ENCODE measurements at places on chromosomes 5 and 9.

GRCh38 chr5:147234239-147234824, 494 bp upstream of the STK32A start:
- no peak for DNase-seq

- no peak for DNase-seq
These were observed 4.1 kb downstream of the SLC31A2 start for GRCh38 chr9:113154946-113155345.

- DNase-seq, result no peak
These were observed 15.1 kb downstream of the TEK start for GRCh38 chr9:27124151-27124550.

DNA sequence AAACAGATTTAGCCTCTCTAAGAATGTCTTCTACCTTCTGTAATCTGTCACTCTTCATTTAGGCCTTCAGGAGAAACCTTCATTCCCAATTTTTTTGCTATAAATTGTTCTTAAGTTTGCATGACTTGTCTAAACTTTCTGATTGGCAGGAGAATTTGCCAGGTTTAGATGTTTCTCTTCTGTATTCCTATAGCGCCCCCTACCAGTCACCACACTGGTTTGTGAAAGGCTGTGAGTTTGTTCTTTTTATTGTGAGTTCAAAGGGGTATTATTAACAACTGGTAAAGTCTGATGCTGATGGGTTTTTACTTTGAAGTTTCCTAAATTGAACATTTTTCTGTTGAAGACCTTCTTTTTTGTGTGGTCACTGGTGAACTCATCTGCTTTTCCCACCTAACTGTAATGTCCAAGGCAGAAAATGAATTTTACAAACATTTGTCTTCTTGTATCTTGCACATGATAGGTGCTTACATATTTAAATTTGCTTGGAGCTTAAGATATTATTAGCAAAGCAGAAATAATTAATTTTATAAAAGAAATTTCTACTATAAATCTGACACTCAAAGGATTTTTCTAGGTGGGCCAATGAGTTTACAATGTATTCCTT, 18.4 kb upstream of the F2RL2 start:
- no peak for DNase-seq

DNA sequence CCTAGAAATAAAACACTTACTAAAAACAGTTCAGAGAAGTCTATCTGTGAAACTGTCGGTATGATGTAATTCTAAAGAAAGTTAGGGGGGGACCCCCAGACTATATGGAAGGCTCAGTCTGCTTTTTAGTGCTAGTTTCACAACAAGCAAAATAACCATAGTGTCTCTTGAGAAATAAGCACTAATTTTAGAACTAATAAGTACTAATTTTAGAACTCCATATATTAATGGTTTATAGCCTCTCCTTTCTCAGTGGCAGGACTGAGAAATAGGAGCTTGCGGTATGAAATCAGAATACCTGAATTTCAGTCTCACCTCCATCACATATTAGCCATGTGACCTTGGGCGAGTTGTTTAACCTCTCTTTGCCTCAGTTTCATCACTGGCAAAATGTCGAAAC, 1.4 kb upstream of the PHF24 start:
- DNase-seq, result no peak

- DNase-seq, result no peak
These were observed 48.7 kb downstream of the CAMSAP1 start for GRCh38 chr9:135858491-135859185.

GRCh38 chr5:16742938-16743337, 126.1 kb upstream of the RETREG1 start:
- no peak for DNase-seq

- DNase-seq, result no peak
These were observed 3.4 kb downstream of the SLC6A19 start for GRCh38 chr5:1204693-1205242.

DNA sequence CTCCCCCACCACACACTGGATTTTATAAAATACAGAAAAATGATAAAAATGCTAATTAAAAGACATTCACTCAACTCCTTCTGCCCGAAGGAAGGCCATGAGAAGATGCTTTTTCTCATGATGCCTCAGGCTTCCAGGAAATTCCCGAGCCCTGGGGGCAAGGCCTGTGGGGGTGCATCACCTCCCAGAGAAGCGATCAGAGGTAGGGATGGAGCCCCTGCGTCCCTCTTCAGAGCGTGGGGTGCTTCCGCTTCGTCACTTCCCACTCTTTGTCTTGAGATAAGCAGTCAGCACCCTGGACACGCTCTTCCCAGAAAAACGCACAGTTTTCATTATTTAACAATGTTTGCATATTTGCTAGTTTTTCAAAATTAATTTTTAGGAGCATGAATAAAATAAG, 33.3 kb upstream of the SH3PXD2B start:
- DNase-seq, result no peak

DNA sequence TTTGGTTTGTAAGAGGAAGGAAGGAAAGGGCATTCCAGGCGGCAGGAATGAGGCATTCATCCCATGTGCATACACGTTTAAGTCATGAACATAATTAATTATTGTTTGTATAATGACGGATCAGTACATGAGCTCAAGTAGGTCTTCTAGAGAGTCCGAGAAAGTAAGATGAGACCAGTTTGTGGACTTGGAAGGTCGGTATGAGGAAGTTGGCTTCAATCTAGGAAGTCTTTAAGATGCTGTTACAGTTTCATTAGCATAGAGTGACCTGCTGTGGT, 2.1 kb downstream of the GTF3C4 start:
- DNase-seq, result no peak

- DNase-seq, result no peak
These were observed 165.5 kb upstream of the CD180 start for GRCh38 chr5:67361932-67362729.

DNA sequence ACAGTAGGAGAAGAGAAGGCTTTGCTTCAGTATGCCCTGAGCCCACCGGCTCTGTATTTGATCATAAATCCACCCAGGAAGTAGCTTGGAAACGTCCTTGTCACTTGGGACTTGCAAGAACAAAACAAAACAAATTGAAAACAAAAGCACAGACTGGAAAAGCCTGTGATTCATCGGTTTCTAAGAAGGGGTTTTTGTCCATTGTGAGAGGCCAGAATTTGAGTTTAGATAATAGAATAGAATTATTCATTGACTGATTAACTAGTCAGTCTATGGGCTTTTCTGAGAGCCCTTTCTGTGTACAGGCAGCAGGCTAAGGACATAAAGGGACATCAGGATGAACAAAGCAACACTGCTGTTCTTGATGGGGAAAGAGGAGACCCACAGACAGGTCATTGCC, 424.8 kb downstream of the IRX1 start:
- DNase-seq, result no peak

DNA sequence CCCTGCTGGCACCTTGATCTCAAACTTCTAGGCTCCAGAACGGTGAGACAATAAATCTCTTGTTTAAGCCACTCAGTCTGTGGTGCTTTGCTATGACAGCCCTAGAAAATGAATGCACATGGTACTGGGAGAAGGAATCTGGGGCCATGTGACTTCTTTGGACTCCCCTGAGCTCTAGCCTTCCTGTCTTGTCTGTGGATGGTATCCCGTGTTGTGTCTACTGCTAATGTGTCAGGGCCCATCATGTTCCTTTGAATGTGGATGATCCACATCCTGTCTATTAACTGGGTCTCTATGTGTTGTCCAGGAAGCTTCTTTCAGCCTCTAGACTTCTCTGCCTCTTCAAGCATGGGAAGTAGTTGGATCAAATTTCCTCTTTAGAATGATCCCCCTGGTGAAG, 25.1 kb downstream of the IL7R start:
- DNase-seq, result no peak

GRCh38 chr9:121303456-121304451, 35.8 kb downstream of the GSN start:
- DNase-seq, result no peak

- DNase-seq, result no peak
These were observed 26.2 kb upstream of the TNIP1 start for GRCh38 chr5:151107084-151107483.

GRCh38 chr9:134443174-134444037, 117.2 kb downstream of the RXRA start:
- DNase-seq, result no peak

- DNase-seq, result no peak
These were observed 581.6 kb upstream of the CDH9 start for GRCh38 chr5:27619982-27620381.

DNA sequence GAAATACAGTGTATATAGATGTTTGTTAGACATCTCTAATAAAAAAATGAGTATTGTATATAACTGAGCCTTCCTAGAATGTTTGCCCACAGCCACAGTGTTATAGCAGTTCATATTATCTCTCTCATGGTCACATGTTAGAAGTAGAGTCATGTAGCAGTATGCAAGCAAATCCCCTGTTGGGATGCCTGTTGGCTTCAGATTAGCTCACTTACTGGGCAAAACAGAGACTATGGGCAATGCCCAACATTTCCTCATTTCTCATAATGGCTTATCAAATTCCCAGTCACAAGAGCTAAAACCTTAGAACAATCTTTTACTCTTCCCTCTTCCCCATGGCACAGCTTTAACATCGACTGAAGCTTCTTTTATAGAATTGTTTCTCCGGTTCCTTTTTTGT, 27.0 kb upstream of the PDCD1LG2 start:
- no peak for DNase-seq

- no peak for DNase-seq
These were observed 292.1 kb downstream of the GADD45G start for GRCh38 chr9:89896806-89897340.

DNA sequence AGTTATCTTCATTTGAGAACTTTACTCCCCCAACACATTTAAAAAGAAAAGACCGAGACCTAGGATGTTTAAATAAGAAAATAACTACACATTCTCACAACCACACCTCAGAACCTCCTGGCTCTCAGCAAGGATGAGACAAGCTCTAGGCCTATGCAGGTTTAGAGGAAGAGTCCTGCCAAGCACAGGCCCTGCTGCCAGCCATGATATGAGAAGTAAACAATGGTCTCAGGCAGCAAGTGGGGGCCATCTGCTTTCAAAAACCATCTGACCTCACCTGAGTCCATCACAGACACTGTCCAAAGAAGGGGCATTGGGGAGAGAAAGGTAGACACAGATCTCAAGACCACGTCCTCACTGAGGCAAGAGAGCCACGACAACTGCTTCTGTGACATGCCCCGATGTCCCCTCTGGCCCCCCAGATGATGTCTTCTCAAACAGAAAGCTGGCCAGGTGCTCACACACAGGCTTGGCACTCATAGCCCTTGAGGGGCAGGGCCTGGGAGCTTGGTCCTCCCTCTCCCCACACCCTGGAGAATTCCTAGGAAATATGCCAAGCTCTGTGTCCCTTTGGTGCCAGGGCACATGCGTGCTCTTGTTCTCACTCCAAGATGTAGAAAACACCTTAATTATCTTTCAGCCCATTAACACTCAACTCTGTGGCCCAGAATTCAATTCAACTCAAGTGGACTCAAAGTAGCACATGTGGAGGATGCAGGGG, 150.4 kb downstream of the FSTL4 start:
- DNase-seq, result no peak

- no peak for DNase-seq
These were observed 229.1 kb downstream of the SEC61B start for GRCh38 chr9:99451112-99451606.

DNA sequence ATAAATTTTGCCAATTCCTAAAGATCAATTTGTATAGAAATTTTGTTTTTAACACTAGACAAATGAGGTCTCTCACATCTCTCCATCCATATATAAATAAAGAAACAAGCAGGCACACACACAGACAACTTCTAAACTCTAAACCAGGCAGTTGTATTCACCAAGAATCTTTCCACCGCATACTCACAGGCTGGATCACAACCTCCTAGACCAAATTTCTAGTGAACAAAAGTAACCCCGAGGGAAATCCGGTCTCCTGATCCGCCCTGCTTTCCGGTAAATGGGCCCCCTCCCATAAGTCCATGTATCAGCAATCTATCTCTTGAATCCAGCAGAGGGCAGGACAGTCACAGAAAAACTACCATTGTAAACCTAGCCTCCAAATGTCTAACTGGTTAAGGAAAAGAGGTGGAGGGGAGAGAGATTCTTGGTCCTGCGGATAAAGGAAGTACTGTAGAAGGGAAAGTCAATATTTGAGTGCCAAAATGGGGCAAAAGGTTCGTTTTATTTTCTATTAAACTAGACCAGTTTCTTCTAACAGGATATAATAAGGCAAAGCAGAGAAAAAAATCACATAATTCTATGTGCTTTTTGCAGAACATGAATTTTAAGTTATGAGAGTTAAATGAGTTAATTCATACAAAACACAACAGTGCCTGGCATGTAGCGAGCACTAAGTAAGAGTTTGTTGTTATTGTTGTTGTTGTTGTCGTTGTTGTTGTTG, 4.8 kb upstream of the SMU1 start:
- DNase-seq, result no peak

DNA sequence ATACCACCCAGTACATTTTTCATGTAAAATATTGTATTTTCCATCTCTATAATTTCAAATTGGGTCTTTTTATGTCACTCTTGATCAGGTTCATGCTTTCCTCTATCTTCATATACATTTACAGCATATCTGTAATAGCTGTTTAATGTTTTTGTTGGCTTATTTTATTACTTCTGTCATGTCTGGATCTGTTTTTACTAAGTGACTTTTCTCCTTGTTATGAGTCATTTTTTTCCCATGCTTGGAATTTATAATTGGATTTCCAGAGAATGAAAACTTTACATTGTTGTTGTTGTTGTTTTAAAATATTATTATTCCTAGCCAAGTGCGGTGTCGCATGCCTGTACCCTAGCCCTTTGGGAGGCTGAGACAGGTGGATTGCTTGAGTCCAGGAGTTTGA, 5.6 kb upstream of the ADAMTS19 start:
- DNase-seq, result no peak

DNA sequence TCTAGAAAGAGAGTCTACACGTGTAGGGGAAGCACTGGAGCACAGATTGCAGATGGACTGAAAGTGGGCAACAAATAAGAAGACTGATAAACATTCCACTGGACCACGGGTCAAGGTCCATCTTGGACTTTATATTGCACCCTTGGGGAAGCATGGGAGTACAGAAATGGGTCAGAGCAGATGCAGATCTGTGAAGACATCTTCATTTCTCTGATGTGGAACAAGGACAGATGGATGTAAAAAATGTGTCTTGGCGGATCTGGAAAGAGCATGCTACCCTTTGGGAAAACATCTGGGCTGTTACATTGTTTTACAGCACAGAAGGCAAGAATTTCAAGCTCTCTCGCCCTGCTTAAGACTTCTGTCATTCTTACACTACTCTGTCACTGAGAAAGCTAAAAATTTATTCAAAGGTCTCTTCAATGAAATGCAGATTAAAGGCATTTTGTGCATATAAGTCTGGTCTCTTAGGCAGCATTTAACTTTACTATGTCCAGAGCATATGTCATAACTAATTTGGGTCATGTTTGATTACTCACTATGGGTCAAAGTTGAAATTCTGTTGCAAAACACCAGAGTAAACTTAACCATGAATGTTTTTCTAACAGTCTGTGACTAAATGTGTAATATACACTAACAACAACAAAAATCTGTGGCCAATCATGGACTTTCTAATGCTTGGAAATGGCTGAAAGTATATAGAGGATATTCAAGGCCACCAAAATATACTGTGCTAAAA, 756.4 kb upstream of the DMAC1 start:
- DNase-seq, result no peak

DNA sequence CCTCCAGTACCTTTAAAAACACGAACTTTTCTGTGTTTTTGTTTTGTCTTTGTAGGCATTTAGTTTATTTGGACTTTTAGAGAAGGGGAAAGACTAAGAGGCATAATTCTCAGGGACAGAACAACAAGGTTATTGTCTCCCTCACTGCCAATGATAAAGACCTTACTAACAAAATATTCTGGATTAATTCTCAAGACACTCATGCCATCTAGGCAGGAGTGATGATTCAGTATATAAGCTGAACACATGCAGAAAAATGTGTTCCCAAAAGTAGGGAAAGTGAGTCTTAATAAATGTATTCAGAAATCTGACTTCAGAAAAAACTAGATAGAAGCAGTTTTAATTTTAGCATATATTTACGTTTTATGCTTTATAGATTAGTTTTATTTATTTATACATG, 17.4 kb upstream of the ASPN start:
- no peak for DNase-seq
